ENCODE measurements at places on chromosomes 16 and 17.

- DNase-seq, result peak; percentile 41
These were observed 458 bp downstream of the ENKD1 start for GRCh38 chr16:67666032-67666551.

DNA sequence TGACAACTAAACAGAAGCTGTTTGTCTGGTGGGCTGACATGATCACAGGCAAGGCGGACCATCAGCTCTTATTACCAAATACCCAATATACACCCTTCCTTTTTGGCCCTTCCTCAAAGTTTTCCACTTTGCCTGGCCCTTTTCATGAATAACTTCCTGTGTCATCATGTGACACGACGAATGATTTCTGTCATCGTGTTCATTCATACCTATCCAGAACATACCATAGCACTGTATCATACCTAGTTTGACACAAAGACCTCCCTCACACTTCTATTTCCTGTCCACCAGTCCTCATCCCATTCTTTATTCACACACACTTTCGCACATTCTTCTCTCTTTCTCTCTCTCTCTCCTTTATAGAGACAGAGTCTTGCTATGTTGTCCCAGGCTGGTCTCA lies 131.8 kb downstream of the STX8 start:
- DNase-seq, result no peak

DNA sequence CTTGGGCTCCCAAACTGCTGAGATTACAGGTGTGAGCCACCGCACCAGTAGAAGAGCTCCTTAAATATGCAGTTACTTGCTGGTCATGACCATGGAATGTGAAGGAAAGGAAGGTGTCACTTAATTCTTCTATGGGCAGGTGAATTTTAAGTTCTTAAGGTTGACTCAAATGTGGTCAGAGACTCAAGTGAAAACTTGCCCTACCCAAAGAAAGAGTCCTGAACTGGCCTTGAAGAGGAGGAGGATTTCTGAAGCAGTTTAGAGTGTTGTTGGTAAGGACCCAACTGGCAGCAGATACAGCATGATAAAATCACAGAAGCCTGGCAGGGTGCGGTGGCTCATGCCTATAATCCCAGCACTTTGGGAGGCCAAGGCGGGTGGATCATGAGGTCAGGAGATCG lies 29.4 kb downstream of the CHD9 start:
- no peak for DNase-seq

- DNase-seq, result no peak
These were observed 93.3 kb downstream of the C16orf78 start for GRCh38 chr16:49466881-49467280.

DNA sequence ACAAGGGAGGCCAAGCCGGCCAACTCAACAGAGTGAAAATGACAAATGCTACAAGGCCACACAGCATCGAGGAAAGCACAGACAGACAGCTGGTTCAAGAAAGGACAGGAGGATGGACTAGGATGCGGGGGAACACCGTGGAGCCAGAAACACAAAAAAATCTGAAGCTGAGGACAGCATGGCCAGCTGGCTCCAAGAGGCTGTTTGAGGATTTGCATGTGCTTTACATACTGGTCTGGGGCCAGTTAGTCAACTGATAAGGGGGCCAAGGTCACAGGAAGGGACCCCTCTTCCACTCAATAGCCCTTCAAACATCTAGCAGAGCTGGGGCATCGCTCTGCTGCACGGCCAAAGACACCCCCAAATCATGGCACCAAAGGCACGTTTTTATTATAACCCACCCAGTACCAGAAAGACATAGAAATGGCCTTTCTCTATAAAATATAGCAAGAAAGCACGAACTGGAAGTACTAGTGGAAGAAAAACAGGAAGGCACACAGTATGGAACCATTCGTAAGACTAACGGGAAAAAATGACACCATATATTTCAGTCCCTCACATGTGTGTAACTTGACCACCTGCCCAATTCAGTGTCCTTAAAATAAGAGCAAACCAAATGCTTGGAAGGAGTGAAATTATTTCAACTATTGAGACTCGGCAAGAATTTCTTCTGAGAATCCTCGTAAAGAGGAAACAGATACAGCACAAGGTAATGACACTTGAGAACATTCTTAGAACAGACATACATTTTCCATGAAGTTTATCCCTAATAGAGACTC lies 7.8 kb upstream of the SRL start:
- DNase-seq, result no peak

DNA sequence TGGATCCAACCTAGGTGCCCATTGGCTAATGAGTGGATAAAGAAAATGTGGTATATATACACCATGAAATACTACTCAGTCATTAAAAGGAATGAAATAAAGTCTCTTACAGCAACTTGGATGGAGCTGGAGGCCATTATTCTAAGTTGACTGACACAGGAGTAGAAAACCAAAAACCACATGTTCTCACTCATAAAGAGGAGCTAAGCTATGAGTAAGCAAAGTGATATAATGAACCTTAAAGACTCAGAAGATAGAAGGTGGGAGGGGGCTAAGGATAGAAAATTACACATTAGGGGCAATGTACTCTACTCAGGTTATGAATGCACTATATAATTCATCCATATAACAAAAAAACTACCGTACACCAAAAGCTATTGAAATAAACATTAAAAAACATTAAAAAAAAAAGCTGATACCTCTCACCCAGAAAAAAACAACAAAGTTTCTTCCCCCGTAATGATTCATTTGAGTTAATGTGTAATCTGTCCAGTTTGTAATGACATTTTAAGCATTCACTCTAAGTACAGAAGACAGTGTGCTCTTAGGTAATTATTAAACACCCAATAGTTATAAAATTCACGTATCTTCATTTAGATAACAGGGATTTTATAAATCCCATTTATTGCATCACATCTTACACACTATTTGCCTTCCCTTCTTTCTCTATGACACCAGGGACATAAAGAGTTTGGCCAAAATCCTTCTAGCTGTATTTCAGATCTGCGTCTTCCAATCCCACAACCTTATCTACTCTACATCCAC lies 941.5 kb downstream of the CDH11 start:
- no peak for DNase-seq

DNA sequence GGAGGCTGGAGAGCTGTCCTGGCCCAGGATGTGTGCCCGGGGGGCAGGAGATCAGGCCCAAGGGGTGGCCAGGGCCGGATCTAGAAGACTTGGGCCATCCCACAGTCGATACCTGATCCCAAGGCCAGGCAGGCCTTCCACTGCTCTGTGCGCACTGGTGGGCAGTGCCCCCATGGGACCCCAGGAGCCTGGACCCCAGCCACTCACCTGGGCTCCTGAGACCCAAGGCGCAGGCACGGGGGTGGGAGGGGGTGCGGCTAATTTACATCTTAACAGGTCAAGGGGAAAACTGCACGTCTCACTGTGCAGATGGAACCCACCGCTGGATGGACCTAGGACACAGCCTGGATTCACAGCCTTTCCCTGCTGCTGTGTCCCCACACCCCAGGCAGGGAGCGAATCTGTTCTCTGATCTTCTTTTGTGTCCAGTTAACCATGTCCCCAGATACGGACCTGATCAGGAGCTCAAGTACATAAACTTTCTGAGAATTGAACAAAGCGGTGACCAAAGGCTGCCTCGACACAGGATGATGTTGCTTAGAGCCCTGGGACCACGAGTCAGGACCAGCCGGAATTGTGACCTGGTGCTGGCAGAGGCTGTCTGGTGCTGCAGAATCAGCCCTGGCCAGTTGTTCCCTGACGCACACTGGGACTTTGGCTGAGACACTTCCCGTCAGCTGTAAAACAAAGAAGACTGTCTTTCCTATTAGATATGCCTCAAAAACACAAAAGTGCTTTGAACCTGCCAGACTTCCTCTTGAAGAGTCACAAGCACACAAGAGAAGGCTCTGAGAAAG lies 60.6 kb downstream of the TNFRSF13B start:
- DNase-seq, result peak; percentile 19
